ENCODE measurements at places on chromosomes 2 and 18.

DNA sequence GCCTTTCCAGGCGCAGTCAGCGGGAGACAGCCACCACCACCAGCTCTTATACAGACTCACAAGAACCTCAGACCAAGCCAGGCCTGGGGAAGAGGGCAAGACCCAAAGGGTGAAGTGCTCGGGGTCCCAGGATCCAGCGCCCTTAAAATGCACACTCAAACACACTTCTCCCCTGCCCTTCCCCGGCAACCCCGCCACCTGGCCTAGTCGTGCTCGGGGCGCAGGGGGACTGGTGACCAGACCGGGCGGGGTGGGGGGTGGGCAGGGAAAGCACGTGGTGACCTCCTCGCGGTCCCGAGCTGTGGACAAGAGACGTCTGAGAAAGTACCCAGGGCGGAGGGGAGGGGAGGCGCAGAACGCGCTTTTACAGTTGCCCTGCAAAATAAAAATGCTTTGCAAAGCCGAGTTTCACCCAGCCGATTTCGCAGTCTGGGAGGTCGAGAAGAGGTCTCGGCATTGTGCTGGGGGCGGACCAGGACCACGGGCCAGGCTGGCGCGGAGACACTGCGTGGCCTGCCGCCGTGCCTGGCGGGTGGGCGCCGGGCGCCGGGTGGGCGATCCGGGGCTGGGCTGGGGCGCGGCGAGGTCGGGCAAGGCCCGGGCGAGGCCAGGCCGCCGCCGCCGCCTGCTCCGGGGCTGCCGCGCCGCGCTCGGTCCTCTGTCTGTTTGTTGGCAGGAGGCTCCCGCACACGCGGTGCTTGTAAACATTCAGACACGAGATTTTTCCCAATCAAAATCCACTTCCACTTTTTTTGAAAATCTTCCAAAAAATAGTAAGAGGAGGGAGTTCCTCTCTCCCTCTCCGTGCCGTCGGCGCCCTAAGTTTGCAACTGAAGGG lies 2.0 kb downstream of the BCL11A start:
- DNase-seq = no peak

GRCh38 chr2:129721236-129721635 lies 258.2 kb upstream of the RAB6C start:
- DNase-seq = no peak

DNA sequence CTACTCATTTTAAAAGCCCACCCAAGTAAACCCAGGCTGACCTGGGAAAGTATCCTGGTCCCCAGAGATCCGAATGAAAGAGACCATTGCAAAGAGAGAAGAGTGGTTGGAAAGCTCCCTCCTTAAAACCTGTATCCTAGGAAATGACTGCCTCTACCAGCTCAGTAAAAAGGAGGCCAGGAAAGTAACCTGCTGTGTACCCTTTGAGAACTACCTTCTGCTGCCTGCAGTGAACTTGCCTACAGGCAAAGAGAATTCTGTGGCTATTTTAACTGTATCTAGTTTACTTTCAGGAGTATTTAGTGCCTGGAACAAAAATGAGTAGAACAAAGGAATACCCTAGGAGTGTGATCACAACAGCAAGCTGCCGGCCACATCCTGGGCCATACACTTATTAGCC lies 641.7 kb upstream of the NRXN1 start:
- DNase-seq = no peak

GRCh38 chr2:85012855-85013254 lies 41.9 kb downstream of the KCMF1 start:
- no peak for DNase-seq

GRCh38 chr2:229586746-229587705 lies 127.3 kb downstream of the DNER start:
- DNase-seq = no peak

DNA sequence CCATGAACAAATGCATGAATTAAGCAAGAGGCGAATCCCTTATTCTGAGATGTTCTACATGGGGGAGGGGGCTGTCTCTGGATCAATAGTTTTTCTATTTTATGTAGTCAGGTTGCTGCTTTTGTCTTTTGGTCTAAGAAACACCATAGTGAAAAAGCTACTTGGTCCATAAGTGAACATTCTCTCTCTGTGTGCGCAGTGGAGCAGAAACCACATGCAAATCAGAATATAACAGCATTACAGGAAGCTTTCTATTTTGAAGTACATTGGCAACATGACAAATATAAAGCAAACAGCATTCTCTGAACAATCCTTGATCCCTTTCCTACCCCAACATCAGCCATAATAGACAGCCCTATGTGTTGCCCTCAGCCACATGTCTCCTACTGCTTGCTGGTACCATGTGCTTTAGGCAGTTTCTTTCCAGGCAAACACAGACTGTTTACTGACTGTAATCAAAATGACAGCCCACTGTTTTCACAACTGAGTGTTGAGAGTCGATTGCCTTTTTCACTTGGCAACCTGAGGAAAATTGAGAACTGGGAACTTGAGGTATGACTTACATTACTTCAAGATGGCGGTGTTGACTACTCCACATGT lies 10.6 kb downstream of the SCN3A start:
- DNase-seq = no peak

DNA sequence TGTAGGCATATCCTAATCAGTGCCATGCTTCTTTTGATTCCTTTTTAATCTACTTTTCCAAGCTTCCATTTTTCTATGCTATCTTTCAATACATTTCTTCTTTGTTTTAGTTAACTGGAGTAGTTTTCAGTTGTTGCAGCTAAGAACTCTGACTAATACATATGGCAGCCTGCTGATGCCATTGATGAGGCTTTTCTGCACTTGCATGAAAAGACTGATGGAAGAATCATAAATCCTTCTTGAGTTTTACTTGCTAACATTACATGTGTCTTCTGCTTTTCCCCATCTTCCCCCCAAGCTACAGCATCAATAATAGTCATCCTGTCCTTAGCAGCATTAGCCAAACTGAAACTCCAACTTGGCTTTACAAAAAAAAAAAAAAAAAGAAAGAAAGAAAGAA lies 203.3 kb downstream of the LRP1B start:
- DNase-seq = no peak

GRCh38 chr2:939936-940601 lies 10.6 kb upstream of the SNTG2 start:
- DNase-seq = no peak

DNA sequence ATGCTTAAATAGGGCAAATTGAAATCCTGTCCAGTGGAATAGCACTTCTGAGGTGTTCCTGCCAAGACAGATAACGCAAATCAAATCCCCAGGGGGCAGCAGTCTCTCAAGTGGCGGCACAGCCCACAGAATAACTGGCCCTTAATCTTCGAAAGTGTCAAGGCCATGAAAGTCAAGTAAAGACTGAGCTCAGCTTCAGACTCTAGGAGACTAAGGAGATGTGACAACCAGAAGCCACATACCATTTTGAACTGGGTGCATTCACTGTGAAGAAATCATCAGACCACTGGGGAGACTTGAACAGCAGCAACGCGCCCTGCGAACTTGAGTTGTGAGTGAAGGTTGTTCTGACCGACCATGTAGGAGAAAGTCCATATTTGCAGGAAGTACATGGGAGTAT lies 66.0 kb upstream of the ASAP2 start:
- no peak for DNase-seq

DNA sequence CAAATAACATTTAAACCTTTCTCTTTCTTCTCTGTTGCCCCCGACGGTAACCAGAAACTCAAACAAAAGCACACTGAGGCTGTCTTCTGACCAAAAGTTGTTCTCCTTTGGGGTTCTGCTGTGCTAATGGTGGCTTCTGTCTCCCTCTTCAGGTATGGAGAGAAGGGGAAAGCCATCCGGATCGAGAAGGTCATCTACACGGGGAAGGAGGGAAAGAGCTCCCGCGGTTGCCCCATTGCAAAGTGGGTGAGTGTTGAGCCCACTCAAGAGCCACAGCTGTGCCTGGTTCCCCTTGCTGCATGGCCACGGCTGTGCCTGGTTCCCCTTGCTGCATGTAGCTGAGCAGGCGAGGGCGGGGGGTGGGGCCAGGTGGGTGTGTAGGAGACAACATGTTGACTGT lies 67.4 kb downstream of the BOLA3 start:
- no peak for DNase-seq

DNA sequence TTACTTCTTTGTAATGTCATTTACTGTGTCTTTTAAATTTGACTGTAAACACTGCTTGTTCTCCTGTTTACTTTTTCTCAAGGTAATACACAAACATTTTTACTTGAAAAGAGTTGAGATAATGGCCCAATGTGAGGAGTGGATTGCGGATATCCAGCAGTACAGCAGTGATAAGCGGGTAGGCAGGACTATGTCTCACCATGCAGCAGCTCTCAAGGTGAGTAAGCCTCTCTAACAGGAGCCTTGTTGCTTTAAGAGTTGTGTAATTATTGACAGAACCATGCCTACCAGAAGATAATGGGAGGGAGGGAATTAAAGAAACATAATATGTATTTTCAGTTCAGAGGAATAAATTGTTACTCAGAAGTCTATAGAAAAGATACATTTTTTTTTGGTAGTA lies 16.5 kb upstream of the TTC27 start:
- no peak for DNase-seq

Data from stimulated activated CD4-positive, alpha-beta T cell treated with anti-CD3 and anti-CD28 coated beads, Interleukin-1b, Interleukin-23, amount 100 ng/mL, for 1 hour (primary cell).